ENCODE measurements at places on chromosomes 1 and 21.
A peak's percentile ranks its signal among the peaks of the same experiment; 100 is the strongest.

DNA sequence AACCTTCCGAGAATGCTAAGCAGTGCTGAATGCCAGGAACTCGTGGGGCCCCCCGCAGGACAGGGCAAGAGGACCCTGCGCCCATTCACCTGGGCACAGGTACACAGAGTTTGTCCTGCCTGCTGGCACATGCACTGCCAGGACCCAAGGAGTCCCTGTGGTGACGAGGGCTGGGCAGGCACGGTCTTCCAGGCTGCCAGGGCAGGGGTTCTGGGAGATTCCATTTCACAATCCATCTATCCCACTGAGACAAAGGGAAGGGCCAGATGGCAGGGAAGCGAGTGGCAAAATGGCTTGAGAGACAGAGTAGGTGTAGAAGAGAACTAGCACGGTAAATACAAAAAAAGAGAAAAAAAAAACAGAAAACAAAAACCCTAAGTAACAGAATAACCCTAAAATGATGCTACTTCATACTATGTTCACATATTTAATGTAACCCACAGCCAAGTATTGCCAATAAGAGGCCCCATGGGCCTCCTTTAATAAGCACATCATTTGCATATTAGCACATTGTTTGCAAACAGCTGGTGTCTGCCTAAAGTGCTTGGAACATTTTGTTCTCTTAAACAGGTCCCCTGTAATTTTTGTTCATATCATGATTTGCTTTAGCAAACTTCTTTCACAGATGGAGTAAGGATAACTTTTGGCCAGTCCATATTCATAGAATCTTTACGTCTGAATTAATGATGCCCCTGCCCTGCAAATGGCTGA is 83.8 kb downstream of the STUM start:
- peaks cover 35% of the 10 kb centered on the region for H3K4me1 ChIP-seq
- peak overlapping the region; percentile 67 for H3K27ac ChIP-seq
- H3K4me3 ChIP-seq = no peak overlapping the region
- H3K36me3 ChIP-seq = peaks cover 10% of the 10 kb centered on the region

DNA sequence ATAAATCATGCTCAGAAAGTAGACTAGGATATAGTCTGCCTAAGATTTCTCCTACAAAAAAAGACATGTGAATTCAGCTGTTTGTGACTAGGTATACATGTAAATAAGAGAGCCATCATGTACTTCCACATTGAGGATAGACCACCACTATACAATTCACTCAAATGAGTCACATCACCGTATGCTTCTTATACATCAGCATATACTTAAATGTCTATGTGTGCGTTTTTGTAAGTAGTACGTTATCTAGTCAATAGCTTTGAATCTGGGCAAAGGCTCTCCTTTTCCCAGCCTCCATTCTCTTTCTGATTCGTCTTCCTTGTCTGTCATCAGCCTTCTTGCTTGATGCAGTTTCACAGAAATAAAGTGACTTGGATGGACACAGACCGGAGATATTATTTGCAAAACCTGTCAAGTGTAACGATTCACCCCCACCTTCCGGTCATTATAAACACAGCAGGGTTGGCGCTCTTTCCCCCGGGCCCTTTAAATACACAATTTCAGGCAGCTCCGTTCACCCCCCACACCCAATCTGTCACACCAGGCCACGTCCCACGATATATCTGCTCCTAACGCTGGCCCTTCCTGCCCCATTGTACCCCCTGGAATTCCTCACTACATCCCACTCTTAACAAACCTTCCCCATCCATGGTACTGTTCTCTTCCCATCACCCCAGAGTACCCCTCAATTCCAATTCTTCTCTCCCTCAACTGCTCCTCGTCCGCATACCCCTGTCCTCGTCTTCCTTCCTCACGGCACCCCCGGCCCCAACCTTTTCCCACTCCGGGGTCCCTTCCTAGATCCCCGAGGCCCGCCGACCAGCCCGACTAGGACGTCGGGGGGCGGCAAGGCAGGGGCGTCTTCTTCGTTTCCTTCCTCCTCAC is 636 bp downstream of the VAMP4 start:
- DNase-seq = peak; percentile 48
- H3K27me3 ChIP-seq = peaks cover 3% of the 10 kb centered on the region
- peaks cover 4% of the 10 kb centered on the region for H3K36me3 ChIP-seq
- H3K4me3 ChIP-seq = peak overlapping the region; percentile 99
- H3K27ac ChIP-seq = peak overlapping the region; percentile 98

GRCh38 chr1:101290922-101291561 is 54.2 kb downstream of the S1PR1 start:
- peak overlapping the region; percentile 71 for H3K27ac ChIP-seq
- H3K4me3 ChIP-seq = peak overlapping the region; percentile 44
- H3K36me3 ChIP-seq = no peaks in the 10 kb centered on the region
- H3K27me3 ChIP-seq = no peaks in the 10 kb centered on the region

DNA sequence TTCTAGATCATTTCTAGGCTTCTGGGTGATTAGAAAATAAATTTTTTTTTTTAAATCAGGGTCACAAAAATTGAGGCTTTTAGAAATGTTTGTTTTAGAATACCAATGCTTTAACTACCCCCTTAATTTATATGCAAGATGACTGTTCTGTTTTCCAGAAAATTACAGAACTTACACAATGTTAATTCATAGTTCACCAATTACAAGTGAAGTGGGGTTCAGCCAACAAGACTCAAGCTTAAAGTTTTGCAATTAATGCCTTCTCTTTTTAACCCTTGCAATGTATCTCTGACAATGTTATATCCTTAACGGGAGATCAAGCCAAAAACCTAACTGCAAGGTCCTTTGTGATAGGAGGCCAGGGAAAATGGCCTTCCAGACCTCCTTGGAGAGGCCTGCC is 5.6 kb downstream of the PRELP start:
- no peaks in the 10 kb centered on the region for H3K36me3 ChIP-seq
- no peak overlapping the region for H3K27ac ChIP-seq
- DNase-seq = no peak
- peaks cover 4% of the 10 kb centered on the region for H3K27me3 ChIP-seq
- H3K4me3 ChIP-seq = no peak overlapping the region

DNA sequence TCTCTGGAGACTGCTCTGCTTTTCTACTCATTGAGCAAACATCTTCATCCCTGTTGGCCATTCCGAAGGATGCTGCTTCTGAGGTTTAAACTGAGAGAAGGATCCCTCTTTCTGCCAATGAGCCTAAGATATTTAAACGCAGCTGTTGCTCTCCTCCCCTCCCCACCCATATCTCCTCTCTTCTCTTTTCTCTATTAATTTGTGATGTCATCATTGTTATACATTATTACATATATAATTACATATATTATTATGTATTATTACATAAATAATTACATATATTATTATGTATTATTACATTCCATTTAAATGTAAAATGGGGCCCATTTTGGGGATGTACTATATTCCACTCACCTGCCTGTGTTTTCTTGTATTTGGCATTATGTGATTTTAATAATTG is 82.7 kb upstream of the JUN start:
- H3K4me1 ChIP-seq = peaks cover 14% of the 10 kb centered on the region
- DNase-seq = no peak
- H3K27ac ChIP-seq = no peak overlapping the region

DNA sequence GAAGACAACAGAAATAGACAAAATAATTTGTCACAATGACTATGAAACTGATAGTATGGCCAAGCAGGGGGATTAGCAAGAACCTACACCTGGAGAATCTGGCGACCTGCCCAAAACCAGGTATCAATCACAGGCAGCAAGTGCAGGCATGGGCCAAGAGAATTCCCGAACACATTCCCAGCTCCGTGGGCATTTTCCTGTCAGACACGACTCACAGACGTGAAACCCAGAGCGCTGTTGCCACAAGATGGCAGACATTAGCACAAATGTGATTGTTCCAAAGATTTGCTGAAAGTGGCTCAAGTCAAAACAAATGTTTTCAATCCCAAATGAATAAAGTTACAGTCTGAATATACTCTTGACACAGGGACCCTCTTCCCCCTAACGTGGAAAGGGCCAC is 36.8 kb downstream of the HLCS start:
- H3K4me3 ChIP-seq = no peak overlapping the region
- DNase-seq = no peak
- H3K4me1 ChIP-seq = no peaks in the 10 kb centered on the region
- H3K27ac ChIP-seq = no peak overlapping the region

DNA sequence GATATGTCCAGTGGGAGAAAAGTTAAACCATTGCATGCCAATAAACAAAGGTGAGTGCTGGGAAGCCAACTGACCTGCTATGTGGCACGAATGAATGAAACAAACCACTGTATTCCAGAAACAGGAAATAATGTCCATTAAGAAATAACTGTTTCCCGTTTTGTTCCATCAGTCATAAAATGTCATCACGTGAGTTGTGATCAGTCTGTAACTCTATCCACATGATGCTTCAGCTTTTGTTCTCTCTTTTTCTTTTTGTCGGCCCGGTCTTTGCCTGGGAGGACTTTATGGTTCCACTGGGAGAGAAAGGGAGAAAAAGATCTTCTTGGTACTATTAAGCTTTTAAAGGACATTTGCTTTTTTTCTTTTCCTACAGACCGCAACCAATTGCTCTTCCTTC is 179.9 kb downstream of the TGFB2 start:
- no peak overlapping the region for H3K4me3 ChIP-seq
- no peaks in the 10 kb centered on the region for H3K4me1 ChIP-seq
- no peak for DNase-seq
- no peaks in the 10 kb centered on the region for H3K27me3 ChIP-seq
- H3K36me3 ChIP-seq = no peaks in the 10 kb centered on the region
- H3K27ac ChIP-seq = no peak overlapping the region

DNA sequence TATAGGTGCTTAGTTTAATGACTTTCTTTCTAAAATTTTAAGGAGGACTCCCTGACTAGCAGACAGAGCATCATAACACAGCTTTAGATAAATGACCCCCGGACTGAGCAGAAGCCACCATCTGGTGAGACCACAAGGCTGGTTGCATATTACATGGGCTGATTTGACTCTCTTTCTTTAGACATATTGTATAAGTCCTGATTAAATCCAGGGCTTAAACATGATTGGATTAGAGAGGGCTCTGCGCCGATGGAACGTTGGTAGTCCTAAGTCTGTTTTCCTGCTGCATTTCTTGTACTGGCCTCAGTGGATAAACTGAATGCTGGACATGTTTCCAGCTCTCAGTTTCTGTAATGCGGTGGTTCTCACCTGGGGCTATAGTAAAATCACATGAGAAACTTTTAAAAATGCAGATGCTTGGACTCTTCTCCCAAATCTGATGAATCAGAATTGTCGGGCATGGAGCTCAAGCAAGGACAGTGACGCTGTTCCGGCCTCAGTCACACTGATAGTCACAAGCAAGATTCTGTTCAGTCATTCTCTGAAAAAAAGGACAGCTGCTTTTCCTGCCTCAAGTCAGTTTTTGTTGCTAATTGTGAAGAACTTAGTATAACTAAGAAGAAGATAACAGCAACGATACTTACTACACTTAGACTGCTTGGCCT is 16.6 kb downstream of the DDI2 start:
- no peaks in the 10 kb centered on the region for H3K27me3 ChIP-seq
- H3K4me1 ChIP-seq = no peaks in the 10 kb centered on the region
- peaks cover 20% of the 10 kb centered on the region for H3K36me3 ChIP-seq
- H3K4me3 ChIP-seq = no peak overlapping the region

GRCh38 chr1:176752505-176752904 is 289.5 kb downstream of the PAPPA2 start:
- no peaks in the 10 kb centered on the region for H3K36me3 ChIP-seq
- no peak overlapping the region for H3K27ac ChIP-seq
- no peak overlapping the region for H3K4me3 ChIP-seq
- no peaks in the 10 kb centered on the region for H3K27me3 ChIP-seq
- H3K4me1 ChIP-seq = no peaks in the 10 kb centered on the region

GRCh38 chr21:41370840-41371684 is 9.2 kb downstream of the MX2 start:
- H3K36me3 ChIP-seq = peaks cover 5% of the 10 kb centered on the region
- peak overlapping the region; percentile 88 for H3K27ac ChIP-seq
- DNase-seq = no peak
- H3K4me1 ChIP-seq = peaks cover 30% of the 10 kb centered on the region
- no peaks in the 10 kb centered on the region for H3K27me3 ChIP-seq

DNA sequence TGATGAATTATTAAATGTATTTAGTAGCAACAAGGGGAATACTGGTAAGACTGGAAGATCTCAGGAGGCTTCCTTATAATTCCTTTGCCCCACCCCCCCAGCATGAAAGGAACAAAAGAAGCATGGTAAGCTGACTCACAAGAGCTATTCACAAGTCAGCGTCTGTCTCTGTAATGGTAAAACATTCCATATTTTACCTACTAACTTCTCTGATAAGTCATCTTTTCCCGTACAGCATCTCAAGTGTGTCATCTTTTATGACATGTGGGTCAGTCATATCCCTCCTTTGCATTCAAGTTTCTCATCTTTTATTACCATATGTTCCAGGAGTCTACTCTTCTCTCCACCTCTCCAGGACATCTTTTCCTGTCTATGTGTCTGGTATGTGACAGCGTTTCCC is 241.3 kb downstream of the PLA2G4A start:
- DNase-seq = no peak
- no peak overlapping the region for H3K4me3 ChIP-seq
- H3K36me3 ChIP-seq = peaks cover 7% of the 10 kb centered on the region
- no peak overlapping the region for H3K27ac ChIP-seq
- H3K4me1 ChIP-seq = peaks cover 17% of the 10 kb centered on the region

DNA sequence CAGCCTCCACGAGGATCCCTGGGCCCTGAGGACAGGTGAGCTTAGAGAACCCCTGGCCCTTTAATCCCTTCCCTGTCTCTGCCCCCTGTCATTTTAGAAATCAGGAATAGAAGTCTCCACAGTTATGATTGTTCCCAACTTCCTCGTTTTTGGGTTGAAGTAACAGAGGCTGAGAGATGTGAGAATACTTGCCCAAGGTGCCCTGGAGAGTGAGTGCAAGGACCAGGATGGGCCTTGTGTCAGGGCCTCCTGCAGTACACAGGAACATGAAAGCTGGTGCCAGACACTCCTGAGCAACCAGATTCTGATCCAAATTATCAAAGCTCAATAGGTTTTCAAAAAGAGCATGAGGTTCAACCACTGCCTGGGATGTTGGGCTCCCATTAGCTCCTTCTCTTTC is 10.1 kb downstream of the HLX start:
- H3K4me1 ChIP-seq = no peaks in the 10 kb centered on the region
- peaks cover 32% of the 10 kb centered on the region for H3K27me3 ChIP-seq
- H3K27ac ChIP-seq = no peak overlapping the region

GRCh38 chr1:21175324-21175669 is 1.4 kb downstream of the EIF4G3 start:
- peaks cover 7% of the 10 kb centered on the region for H3K27me3 ChIP-seq
- DNase-seq = peak; percentile 58
- peak overlapping the region; percentile 87 for H3K27ac ChIP-seq

DNA sequence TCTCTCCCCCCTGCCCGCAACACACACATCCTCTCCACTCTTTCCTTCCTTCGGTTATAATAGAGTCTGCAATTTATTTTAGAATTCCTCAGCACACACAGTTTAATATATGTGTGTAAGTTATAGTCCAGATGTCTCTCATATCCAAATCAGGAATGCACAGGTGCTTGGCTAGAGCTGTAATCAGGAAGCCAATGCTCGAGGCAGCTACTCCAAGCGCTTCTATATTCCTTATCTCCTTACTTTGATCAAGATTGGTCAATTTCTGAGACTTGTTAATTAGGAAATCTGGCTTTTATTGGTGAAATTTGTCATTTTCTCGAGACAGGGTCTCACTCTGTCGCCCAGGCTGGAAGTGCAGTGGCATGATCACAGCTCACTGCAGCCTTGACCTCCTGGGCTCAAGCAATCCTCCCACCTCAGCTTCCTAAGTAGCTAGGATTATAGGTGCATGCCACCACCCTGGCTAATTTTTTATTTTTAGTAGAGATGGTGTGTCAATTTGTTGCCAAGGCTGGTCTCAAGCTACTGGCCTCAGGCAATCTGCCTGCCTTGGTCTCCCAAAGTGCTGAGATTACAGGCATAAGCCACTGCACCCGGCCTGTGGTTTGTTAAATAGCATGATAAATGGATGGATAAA is 27.7 kb downstream of the RPL5 start:
- H3K27me3 ChIP-seq = no peaks in the 10 kb centered on the region
- H3K4me1 ChIP-seq = peaks cover 11% of the 10 kb centered on the region
- no peaks in the 10 kb centered on the region for H3K36me3 ChIP-seq
- peak overlapping the region; percentile 53 for H3K4me3 ChIP-seq
- DNase-seq = no peak
